ENCODE measurements at places on chromosomes 5 and 9. TPM values are rescaled to one million over a fixed set of nuclear protein-coding genes. Genes with fewer than 3 reads are reported as not detected.

Gene FGD3
- total RNA-seq = 24.5 TPM

Gene ESM1
- total RNA-seq = not detected

DNA sequence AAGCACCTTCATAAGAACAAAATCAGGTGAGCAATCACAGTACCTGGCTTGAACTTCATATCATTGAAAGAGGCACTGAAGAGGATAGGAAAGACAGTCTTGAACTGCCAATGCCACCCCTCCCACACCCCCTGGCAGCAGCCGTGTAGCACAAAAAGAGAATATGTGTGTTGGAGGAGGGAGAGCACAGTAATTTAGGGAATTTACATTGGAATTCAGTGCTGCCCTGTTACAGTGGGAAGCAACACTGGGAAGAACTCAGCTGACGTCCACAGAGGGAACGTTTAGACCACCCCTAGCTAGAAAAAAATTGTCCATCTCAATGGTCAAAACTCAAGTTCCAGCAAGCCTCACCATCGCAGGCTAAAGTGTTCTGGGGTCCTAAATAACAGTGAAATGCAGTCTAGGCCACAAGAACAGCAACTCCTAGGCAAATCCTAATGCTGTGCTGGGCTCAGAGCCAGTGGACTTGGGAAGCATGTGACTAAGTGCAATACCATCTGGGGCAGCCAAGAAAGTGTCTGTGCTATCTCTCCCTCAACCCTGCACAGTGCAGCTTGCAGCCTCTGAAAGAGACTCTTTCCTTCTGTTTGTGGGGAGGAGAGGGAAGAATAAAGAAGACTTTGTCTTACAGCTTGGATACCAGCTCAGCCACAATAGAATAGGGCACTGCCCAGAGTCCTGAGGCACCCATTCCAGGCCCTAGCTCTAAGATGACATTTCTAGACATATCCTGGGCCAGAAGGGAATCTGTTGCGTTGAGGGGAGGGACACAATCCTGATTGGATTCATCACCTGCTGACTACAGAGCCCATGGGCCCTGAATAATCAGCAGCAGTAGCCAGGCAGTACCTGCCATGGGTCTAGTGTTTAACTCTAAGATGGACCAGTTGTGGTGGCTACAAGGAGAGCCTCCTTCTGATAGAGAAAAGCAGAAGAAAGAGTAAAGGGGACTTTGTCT lies 62.1 kb upstream of the VLDLR start:
- DNase-seq = no peak

- DNase-seq = no peak
These were observed 280.2 kb upstream of the CLINT1 start for GRCh38 chr5:158139161-158139560.

DNA sequence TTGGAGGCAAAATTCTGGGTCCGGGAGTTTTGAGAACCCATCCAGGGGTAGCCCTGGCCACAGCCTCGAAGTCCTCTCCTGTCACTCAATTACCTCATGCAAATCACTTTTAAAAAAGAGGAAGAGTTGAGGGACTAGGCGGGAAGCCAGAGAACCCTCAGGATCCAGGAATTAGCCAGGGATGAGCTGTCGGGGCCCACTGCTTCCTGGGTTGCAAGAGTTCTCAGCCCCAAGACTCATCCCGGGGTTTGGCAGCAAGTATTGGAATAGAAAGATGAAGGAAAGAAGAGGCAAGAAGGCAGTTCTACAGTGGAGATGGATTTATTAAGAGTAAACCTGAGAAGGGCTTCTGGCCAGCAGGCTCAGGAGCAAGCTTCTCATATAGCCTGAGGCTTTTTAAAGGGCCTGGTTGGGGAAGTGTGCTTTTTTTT lies 25.6 kb downstream of the C9orf50 start:
- no peak for DNase-seq

Gene SPIN1
- total RNA-seq = 43.9 TPM

Gene GLRA1
- total RNA-seq = not detected

DNA sequence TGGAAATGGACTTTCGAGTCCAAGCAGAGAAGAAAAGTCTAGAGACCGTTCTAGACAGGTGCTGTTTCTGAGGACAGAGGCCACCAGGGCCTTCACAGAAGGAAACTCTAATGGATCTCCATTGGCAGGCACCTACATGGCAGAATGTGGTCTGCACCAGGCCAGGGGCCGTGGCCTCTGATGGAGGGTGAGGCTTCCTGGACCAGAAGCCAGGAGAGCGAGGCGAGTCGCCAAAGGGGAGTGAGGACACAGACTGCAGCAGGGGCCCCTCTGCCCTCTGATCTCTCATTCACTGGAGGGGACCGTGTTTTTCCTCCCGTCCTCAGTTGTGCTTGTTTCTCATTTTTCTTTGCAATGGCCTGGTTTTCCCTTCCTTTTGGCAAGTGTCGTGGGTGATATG lies 41.1 kb downstream of the ALG2 start:
- no peak for DNase-seq

- DNase-seq = no peak
These were observed 365.5 kb upstream of the CDH18 start for GRCh38 chr5:20353499-20353898.

GRCh38 chr5:173625673-173626504 lies 9.4 kb upstream of the BOD1 start:
- peak; percentile 79 for DNase-seq

GRCh38 chr9:106019039-106019680 lies 324.8 kb downstream of the TMEM38B start:
- no peak for DNase-seq

Gene PWWP2A
- total RNA-seq = 25.8 TPM

Gene IFNA13
- total RNA-seq = not detected

Gene TSSK1B
- total RNA-seq = not detected

- DNase-seq = no peak
These were observed 42.3 kb upstream of the MUSK start for GRCh38 chr9:110626101-110626829.

- no peak for DNase-seq
These were observed 1668.0 kb upstream of the NUDT12 start for GRCh38 chr5:105230516-105231157.
